ENCODE measurements at places on chromosomes 12 and 14.

GRCh38 chr12:104291867-104292524, 11.5 kb upstream of the EID3 start:
- DNase-seq: no peak

DNA sequence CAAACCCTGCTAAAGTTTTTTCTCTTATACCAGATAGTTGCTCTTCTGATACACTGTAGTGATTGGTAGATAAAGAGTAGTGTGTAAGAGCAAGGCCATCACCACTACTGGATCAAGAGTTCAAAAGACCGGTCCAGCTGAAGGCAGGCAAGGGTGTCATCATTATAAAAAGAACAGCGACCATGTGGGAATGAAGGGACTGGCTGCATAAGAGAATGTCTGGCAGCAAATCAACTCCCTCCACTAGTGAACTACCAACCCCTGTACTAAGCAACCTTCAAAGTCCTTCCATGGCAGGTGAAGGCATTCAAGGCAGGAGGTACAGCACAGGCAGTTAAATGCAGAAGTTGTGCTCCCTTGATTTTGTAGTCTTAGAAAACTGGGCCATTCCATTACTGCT, 53.5 kb downstream of the EGLN3 start:
- DNase-seq: no peak

DNA sequence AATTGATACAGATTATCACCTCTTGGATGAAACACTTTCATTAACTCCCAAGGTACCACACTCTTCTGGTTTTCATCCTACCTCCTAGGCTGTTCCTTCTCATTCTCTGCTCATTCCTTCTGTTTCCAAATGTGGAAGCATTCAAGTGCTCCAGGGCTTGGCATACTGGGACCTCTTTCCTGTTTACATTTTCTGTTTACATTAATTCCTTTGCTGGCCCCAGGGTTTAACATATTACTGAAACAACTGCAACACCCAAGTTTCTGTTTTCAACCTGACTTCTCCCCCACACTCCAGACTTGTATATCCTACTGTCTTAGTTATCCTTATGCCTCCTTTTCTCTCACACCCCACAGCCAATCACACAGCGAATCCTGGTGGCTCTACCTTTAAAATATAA, 386.3 kb upstream of the GARIN6 start:
- no peak for DNase-seq

GRCh38 chr14:92555465-92556111, 42.0 kb downstream of the RIN3 start:
- DNase-seq: no peak

GRCh38 chr12:81092053-81092452, 14.2 kb downstream of the ACSS3 start:
- DNase-seq: no peak

- DNase-seq: no peak
These were observed 9.4 kb upstream of the GPR68 start for GRCh38 chr14:91253795-91254323.

DNA sequence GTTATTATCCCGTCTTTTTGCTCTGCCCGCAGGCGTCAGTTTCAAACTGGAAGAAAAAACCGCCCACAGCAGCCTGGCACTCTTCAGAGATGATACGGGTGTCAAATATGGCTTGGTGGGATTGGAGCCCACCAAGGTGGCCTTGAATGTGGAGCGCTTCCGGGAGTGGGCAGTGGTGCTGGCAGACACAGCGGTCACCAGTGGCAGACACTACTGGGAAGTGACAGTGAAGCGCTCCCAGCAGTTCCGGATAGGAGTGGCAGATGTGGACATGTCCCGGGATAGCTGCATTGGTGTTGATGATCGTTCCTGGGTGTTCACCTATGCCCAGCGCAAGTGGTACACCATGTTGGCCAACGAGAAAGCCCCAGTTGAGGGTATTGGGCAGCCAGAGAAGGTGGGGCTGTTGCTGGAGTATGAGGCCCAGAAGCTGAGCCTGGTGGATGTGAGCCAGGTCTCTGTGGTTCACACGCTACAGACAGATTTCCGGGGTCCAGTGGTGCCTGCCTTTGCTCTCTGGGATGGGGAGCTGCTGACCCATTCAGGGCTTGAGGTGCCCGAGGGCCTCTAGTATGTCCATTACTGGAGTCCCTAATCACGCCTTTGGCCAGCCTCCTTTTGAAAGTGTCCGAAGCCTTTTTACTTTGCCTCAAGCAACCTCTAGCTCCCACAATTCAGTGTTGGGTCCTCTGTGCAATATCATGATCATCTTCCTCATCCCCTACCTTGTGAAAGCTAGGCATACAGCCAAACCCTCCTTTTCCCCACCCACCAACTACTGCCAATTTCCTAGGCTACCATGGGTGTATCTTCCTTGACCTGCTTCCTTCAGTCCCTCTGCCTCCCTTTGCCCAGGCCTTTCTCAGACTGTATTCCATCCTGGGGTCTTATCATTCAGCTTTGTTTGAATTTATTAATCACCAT, 891 bp downstream of the SPRYD4 start:
- no peak for DNase-seq

DNA sequence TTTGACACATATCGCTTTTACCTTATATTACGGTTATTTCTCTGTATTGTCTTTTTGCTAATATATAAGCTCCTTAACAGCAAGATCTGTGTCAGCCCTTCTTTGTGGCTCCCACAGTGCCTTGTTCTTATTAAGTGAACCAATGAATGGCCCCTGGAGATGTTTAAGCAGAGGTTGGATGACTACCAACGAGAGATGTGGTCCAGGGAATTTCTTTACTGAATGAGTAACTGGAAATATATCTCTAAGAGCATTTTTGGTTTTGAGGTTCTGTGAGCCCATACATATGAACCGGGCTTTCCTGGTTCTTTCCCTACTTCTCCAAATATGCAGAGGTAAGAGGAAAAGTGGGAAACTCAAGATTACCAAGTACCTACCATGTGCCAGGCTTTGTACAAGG, 23.5 kb downstream of the CALCOCO1 start:
- DNase-seq: no peak

DNA sequence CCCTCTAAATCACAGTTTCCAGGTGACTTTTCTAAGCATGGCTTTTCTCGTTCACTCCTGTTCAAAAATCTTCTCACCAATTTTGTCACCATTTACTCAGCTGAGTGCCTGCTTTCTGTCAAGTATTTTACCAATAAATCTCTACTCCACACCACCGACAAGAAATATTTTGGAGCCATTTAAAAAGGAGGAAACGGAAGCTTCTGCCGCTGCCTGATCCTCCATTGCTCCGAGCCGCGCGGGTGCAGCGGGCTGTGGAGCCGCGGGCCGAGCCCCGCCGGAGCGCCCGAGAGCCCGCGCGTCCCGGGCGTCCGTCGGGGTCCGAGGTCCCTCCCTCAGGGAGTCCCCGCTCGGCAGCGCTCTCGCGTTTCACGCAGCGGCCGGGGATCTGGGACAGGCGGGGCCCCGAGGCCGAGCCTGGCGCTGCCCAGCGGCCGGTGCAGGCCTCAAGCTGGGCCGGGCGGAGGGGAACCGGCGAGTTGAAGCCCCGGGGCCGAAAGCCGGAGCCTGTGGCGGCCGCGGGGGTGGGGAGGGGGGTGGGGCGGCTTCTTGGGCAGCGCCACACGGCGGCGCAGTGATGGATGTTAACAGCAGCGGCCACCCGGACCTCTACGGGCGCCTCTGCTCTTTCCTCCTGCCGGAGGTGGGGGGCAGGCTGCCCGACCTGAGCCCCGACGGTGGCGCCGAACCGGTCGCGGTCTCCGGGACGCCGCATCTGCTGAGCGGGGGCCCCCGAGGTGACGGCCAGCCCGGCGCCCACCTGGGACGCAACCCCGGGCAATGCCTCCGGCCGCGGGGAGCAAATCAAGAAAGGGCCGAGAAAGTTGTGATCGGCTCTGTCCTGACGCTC, 1.1 kb upstream of the HEBP1 start:
- DNase-seq: peak; percentile 80

DNA sequence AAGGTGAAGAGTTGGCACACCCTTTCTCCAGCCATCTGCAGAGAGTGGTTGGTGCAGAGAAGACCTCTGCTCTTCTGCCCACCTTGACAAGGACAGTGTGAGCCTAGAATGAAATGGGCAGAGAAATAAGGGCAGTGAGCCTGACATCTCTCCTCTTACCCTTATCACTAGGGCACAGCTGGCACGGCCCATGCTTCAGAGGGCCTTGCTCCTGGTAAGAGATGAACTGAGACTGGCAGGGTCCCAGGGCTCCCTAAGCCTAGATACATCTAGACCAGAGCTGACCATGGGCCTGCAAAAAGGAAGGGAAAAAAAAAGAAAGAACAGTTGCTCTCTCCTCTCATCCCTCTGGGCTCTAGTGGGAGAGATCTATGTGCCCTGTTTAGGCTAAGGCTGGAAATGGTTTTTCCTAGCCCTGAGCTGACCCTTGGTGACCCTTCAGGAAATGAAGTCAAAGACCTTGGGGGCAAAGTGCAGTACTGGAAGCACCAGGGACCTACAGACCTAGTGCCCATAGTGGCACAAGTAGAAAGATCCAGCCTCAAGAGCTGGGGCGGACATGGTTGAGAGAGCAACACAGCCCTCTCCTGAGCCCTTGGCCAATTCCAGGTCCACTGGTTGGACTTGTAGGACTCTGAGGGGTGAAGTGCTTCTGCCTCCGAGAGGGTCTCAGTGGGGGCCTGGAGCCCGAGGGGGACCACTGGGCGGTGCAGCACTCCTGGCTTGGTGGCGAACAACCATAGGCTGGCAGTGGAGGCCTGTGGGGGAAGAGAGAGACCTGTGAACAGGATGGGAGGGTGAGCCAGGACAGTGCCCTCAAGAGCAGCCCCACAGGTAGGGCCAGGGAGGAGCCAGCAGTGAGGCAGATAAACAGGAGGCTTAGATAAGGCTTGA, 22.0 kb downstream of the PRPF40B start:
- no peak for DNase-seq

- DNase-seq: no peak
These were observed 108.5 kb downstream of the DACT1 start for GRCh38 chr14:58746261-58746660.

DNA sequence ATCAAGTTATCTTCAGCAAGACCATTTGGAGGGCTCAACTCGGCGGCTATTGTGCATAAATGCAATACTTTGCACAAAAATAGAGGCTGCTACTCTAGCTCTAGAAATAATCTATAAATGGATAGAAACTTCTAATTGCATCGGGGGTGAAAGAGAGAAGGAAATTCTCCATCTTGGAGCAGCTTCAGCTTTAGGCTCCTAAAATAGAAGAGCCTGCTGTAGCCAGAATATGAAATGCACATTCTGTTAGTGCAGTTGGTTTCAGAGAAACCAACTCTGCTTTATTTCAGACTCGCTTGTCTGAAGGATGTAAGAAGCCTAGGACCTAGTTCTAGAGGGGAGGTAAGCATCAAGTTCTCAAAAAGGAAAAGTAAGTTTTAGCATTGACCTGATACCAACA, 38.1 kb downstream of the SNRPF start:
- DNase-seq: no peak

GRCh38 chr14:104473244-104473565, 106.4 kb upstream of the C14orf180 start:
- DNase-seq: no peak

DNA sequence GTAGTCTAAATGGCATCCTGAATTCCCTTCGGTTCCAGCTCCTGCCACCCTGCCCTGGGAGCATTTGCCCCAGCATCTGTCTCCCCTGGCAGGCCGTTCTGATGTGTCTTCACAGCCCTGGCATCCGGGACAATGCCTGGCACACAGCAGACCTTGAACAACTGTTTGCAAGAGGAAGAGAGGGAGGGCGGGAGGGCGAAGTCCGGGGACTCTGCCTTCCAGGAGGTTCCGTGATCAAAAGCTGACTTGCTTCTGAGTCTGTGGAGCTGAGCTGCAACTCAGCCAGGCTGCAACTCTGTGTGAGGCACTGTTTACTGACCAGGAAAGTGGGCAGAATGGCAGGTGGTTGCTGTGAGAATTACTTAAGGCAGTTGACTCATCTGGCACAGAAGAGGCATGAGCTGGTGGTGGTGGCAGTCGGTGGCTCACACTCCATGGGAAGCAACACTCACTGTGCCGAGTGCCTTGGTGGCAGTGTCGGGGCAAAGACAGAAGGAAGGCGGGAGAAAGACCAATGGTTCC, 61.1 kb upstream of the DLK1 start:
- DNase-seq: peak; percentile 80

GRCh38 chr14:102779084-102779462, 1.8 kb downstream of the TRAF3 start:
- DNase-seq: no peak

DNA sequence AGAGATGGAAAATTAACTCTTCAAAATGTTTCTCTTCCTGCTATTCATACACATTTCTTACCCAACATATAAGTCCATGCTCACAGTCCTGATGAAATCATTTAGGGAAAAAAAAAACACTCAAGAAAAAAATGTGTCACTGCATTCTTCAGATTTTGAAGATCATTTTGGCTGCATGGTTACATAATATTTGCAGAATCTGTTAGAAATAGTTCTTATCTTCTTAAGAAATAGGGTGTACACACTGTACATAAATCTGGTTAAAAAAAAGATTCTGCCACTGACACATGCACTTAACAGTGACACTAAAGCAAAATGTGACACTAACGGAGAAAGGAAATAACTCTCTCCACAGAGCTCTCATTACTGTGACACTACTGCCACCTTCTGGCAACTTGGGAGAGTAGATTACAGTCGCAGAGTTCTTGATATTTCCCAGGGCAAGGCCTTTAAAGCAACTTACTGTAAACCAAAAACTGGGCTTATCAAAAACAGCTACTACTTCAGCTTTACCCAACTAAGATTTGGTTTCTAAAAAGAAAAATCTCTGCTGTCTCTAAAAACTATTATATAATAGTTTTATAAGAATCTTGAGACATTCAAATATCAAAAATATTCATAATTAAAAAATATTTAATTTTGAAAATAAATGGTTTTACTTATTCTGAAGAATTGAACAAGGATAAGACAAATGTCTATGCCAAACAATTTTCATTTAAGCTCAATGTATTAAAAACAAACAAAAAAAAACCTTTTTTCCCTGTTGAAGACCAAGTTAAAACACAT, 65.0 kb downstream of the SETD3 start:
- DNase-seq: no peak

- DNase-seq: no peak
These were observed 10.0 kb upstream of the KRT86 start for GRCh38 chr12:52264435-52264825.

DNA sequence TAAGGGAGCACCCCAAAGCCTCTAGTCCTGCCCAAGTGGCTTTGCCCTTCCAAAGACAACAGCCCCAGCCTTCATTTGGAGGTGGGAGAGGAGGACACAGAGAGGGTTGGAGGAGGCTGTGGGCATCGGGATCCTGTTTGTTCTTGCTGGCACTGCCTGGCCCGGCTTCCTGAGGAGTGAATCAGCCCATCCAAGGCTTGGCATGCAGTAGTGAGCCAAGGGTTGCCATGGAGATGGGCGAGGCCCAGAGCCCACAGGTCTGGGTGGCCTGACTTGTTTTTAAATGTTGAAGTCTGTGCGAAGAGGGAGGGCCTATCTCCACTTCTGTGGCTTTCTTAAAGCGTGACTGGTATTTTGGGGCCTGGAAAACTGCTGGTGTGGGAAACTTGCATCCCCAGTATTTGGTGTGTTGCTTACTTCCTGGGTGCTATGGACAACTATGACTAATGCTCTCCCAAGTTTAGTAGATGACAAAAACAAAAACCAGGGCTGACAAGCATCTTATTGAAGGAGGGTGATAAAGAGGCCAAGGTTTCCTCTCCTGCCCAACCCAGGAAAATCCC, 15.8 kb downstream of the CD9 start:
- no peak for DNase-seq
